SK-N-SH (cell line): ENCODE measurements at places on chromosomes 2 and 18. TPM values are rescaled to one million over a fixed set of nuclear protein-coding genes. Genes with fewer than 3 reads are reported as not detected.

DNA sequence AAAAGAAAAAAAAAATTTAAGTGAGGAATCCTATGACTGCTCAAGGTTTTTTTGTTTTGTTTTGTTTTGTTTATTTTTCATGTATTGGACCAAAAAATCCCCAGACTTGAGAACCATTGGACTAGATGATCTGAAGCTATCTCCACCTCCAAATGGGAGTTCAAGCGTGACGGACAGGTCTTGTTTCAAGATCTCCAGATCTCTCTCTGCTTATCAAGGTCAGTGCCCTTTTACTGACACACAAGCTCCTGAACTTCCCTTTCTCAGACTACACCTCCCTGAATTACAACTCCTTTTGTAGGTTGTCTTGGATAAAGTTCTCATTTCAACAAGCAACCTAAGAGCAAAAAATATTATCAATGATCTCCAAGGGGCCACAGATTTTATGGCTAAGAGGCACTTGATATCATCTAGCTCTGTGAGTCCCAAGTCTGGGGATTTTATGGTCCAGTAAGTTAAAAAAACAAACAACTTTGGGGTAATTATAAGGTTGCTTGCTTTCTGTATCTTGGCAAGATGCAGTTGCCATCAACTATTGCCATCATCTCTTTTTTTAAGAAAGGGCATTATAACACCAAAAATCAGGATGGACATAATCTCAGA lies 396.0 kb upstream of the ATP5MC3 start:
- DNase-seq = no peak

DNA sequence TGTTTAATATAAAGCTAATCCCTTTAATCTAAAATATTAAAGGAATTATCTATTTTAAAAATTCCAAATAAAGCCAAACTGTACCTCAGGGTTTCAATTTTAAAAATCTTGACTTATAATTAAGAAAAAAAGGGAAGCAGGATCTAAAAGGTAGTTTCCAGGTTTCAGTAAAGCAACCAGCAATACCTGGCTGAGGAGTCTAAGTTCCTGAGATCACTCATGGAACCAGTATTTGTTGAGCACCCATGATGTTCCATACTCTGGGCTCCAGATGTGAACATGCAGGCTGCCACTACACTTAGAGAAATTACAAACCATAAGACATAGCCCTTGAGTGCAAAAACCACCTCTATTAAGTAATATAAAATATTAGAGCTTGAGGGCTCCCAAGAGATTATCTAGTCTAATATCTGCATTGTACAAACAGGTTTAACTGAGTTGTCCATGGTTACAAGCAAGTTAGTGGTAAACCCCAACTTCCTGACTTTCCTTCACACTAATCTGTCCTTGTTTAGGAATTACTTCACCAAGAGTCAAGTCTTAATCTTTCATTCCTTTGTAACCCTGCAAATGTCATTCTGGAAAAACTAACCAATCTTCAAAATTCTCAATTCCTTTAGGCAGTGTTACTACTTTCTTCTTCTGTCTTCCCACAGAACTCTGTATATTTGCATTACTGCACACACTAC lies 49.2 kb downstream of the CLASP1 start:
- DNase-seq = no peak

DNA sequence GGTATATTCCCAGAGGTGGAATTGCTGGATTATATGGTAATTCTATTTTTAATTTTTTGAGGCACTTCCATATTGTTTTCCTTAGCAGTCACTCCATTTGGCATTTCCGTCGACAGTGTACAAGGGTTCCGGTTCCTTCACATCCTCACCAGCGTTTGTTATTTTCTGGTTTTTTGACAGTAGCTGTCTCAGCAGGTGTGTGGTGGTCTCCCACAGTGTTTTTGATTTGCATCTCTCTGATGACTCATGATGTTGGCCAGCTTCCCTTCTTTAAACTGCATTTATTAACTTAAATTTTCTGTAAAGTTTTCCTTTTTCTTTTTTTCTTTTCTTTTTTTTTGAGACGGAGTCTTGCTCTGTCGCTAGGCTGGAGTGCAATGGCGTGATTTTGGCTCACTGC lies 19.7 kb downstream of the SH3BP4 start:
- no peak for DNase-seq

DNA sequence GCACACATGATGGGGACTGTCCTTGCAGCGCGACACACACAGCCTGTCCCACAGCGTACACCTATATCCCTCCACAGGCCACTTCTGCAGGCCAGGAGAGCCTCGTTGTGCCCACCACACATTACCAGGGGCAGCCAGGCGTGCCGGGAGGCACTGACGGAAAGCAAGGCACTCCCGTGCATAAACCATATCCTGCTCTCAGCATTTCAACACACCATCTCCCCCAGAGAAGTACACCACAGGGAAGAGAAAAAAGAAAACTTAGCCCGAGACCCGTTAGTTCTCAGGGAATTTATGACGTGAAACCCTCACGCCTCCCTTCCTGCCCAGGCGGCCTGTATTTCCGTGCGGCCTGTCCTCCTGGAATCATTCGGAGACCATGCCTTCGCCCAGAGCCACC lies 24.6 kb upstream of the SALL3 start:
- DNase-seq = no peak

- no peak for DNase-seq
Measured at GRCh38 chr18:48914581-48915251, 36.0 kb downstream of the SMAD7 start.

DNA sequence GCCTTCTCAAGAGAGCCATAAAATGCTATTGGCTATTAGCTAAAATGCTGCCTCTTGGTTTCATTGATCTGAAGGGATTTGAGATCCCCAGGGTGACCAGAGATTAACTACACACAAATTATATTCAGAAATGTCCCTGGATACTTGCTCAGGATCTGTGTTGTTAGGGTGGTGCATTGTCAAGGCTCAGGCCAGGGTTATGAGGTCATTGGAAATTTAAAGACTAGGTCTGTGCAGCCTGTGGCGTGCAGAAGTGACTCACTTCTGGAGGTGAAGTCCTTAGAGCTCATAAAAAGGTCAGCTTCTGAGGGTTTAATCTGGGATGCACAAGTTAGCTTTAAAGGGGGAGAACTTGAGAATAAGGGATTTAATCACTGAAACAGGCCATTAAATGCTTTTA lies 23.5 kb downstream of the LRRTM1 start:
- DNase-seq = no peak

GRCh38 chr2:28643911-28644334 lies 107.7 kb upstream of the PPP1CB start:
- peak; percentile 43 for DNase-seq

The GNLY gene
- polyA plus RNA-seq = not detected in 2 replicates

The MOGAT1 gene
- polyA plus RNA-seq = not detected in 2 replicates

The C2orf72 gene
- polyA plus RNA-seq = 0.32 and 0.35 TPM in 2 replicates

The RGPD3 gene
- polyA plus RNA-seq = 0.05 and 0.06 TPM in 2 replicates
